ENCODE measurements at places on chromosomes 3 and 15.

DNA sequence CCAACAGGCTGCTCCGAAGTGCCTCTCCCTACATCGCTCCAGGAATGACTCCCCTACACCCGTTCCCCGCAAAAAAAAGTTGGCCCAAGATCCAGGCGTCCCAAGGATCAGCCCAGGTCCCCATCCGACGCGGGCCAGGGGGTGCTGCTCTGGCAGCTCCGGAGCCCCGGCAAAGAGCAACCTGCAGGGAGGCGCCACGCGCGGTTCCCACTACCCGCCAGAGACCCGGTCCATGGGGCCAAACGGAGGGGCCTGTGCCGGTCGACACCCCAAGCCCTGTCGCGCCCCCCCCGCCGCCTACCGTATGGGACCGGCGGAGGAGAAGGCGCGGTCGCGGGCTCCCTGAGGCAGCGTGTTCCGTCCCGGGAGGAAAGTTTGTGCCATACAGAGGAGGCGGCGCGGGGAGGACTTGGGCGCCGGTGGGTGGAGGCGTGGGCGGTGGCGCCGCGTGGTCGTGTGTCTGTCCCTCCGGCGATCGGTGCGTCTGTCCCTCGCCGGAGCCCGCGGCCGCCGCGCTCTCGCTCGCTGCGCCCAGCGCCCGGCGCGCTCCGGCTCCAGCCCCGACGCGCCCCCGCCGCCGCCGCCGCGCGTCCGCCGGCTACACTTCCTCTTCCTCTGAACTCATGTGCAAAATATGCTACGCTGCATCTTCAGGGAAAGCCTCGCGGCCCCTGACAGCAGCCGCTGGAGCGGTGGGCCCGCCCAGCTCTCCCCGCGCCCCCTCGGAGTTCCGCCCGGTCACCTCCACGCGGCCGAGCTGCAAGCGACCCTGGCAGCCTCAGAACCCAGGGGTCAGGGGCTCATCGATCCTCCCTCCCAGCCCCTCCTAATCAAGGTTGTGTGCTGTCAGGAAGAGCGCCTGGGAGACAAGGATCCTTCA lies at the start of gene RFTN1:
Gene RFTN1, minus strand, starts transcription at position 559 of the 880 bp plus-strand sequence. CDS start 19,830 bp downstream, outside the sequence.
- DNase-seq = no peak

GRCh38 chr3:10008588-10009344 lies 17.5 kb upstream of the FANCD2 start:
- peak; percentile 36 for DNase-seq

DNA sequence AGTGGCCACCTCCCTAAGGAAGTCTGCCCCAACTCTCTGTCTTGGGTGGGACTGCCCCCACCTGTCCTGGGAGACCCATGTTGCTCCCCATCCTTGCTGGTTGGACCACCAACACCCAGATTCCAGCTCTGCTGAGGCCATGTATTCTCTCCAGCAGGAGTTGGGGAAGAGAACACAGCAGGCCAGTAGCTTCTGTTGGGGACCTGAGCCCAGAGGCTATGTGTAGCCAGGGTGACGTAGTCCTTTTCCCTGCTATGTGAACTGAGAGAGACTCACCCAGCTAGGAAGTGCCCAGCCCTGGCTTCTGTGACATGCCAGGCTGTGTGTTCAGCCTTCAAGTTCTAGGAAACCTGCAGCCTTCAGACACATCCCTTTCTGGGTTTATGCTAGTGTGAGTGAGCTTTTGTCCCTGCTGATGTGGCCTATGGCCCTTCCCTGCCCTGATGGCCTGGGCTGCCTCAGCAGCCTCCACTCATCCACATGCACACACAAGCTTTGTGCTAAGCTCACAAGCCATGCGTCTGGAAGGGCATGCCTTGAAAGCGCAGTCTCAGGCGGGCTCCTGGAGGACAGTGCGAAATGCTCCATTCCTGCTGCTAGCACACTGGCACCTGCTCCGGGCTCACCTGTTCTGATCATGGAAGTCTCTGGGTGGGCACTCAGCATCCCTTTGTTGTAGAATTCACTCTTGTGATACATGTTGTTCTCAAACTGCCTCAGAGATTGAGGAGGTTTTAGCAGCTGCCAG lies 42.6 kb downstream of the KY start:
- no peak for DNase-seq

DNA sequence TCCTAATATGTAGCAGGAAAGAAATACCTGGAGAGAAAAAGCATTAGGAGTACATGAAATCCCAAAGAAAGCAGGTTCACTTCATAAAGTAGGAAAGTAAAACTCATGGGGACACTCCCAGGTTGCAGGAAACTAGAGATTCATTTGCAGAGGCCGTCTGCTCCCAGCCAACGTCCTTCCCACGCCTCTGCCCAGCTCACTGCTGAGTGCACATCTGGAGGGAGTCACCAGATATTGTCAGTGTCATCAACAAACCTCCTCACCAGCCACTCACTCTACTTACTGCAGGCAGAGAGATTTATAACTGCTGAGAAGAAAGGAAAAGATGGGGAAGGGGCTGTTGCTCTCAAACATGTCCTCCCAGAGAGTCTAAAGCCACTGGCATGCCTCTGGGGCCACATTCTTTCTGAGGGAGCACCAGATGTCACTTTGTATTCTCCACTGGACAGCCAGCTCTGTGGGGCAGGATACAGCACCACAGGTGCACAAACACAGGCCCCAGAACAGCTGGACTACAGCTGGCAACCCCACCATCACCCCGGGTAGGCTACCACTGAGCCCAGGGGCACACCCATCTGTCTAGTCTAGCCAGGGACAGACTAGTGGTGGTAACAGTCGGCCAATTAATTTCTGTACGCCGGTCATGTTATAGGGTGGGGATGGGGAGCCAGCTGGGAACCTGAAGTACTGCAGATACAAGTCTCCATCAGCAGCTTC lies 64.5 kb downstream of the NPTN start:
- no peak for DNase-seq

DNA sequence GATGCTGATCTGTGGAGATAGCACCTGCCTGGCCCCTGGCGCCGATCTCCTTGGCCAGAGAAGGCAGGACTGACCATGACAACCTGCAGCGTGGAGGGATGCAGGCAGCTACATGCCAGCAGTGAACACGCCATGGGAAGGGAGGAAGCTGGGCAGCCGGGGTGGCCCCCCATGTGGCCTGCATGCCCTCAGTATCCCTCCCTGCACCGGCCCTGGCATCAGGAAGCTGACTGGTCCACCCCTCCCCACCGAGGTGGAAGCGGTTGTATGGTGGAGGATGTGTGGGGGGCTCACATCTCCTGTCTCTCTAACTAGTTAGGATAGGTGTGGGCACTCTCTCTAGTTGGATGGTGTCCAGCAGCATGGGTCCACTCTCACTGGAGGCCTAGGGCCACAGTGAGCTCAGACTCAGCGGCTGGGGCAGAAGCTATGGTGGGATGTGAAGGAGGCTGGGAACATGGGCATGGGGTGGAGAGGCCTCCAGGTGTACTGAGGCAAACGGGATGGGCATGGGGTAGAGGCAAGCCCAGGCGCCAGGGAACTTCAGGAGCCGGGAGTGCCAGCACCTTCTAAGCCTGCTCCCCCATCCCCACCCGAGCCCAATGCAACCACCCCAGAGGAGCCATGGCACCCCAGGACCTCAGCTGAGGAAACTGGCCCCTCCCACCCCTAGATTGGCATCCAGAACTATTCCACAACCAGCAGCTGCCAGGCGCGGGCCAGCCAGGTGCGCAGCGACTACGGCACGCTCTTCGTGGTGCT lies 1.8 kb upstream of the ABTB1 start:
- no peak for DNase-seq

- DNase-seq = no peak
Observed at GRCh38 chr3:195260280-195260905, 10.6 kb downstream of the XXYLT1 start.

- no peak for DNase-seq
Observed at GRCh38 chr3:107795514-107796094, 272.8 kb downstream of the BBX start.

GRCh38 chr15:63465104-63465503 lies 39.3 kb upstream of the USP3 start:
- no peak for DNase-seq

DNA sequence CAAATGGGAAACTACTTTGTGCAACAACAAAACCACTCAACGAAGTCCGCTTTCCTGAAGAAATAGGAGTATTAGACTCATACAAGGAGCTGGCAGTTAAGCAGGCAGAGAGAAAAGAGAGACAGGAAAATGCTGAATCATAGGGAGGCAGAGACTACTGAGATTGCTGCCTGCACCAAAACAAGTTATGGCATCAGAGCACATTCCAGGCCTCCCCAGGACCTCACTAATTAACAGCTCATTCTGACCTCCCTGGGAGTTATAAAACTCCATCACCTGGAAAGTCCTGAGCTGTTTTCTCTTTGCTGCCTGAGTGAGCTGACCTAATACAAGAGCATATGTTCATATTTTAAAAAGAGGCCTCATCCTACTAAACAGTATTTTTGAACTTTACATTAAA lies 741.0 kb downstream of the MCTP2 start:
- no peak for DNase-seq

DNA sequence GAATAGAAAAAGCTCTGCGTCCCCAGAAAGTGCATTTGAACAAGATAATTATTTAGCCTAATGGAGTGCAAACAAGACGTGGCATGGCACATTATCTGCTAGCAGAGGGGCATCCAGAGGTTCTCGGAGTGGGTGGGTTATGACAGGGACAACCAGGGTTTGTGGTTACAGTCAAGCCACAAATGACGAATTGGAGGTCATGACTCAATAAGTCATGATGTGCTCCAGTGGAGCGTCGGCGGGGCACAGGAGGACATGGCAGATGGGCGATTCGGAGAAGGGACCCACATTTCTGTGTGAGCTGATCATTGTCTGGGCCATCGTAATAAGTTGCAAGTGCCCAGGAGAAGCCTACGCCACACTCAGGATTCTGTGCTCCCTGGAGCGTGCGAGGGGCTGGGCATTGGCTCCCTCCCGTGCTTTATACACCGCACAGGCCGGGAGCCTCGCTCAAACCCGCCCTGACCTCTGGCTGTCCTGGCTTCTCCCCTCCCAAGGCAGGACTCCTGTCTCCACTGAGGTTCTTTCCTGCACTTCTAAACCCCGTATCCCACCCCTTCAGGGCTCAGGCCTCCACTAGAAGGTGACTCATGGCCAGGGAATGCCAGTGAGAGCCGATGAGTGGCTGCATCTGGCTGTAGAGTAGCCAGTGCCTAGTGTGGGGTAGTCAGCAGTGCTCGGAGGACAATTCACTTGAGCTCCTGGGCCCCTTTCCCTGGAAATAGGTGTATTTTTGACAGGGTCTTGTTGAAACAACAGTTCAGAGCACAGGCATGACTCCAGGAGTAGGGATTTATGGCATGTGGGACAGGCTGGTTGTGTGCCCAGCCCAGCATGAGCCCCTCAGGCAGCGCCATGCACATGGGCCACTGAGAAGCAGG lies 67.4 kb downstream of the GRIP2 start:
- no peak for DNase-seq

- DNase-seq = no peak
Observed at GRCh38 chr3:197854596-197855343, 63.7 kb downstream of the LRCH3 start.

GRCh38 chr15:39267685-39268084 lies 313.2 kb upstream of the THBS1 start:
- no peak for DNase-seq

- no peak for DNase-seq
Observed at GRCh38 chr15:89067751-89068150, 20.5 kb upstream of the ABHD2 start.

GRCh38 chr3:64445109-64445943 lies 220.1 kb upstream of the PRICKLE2 start:
- no peak for DNase-seq

- no peak for DNase-seq
Observed at GRCh38 chr3:190193210-190193609, 72.5 kb upstream of the P3H2 start.

- DNase-seq = peak; percentile 2
Observed at GRCh38 chr15:96170979-96171739, 159.3 kb upstream of the NR2F2 start.

DNA sequence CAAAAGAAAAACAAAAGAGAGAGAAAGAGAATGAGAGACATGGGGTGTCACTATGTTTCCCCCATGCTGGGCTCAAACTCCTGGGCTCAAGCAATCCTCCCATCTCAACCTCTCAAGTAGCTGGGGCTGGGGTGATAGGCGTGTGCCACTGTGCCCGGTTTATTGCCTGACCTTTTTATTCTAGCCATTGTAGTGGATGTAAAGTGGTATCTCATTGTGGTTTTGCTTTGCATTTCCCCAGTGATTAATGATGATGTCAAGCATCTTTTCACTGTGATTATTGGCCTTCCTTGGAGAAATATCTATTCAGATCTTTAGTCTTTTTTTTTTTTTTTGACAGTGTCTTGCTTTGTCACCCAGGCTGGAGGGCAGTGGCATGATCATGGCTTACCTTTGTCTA lies 37.7 kb upstream of the GK5 start:
- DNase-seq = no peak

DNA sequence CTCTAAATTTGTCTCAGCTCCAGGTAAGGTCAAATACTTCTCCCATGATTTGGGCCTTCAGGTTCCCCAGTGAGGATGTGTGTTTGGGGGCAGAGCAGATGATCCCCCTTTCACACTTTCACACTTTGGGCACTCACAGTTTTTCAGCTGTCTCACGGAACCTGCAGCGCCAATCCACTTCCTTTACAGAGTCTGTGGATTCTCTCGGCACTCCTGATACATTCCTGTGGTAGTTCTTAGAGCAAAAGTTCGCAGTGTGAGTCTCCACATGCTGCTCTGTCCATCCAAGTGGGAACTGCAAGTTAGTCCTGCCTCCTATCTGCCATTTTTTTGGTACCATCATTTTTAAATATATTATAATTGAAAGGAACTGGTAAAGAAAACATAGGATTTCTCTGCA lies 20.2 kb upstream of the CPOX start:
- DNase-seq = no peak

- no peak for DNase-seq
Observed at GRCh38 chr3:74027121-74027520, 402.4 kb upstream of the PDZRN3 start.

DNA sequence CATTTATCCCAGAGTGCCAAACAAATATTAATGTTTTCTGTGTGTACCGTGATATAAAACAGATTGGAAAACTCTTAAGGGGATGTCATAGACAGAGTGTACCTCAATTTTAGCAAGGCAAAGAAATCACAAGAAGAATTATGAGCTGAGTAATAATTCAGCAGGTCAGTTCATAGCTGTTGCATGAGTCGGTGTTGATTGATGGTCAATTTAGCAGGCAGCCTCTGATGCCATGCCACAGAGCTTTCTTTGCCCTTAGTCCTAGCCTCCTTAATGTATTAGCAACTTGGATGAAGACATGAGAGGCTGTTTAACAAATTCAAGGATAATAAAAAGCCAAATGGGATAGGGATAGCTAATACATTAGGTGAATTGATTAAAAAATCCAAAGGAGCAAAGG lies 6.8 kb downstream of the SLC35A5 start:
- DNase-seq = no peak

GRCh38 chr3:99868311-99868646 lies 50.6 kb downstream of the CMSS1 start:
- DNase-seq = no peak

GRCh38 chr3:72494130-72494529 lies 354.1 kb downstream of the SHQ1 start:
- no peak for DNase-seq
